Stimulated activated CD4-positive, alpha-beta T cell treated with anti-CD3 and anti-CD28 coated beads, Interleukin-4, amount 100 ng/mL, for 24 hours (primary cell): ENCODE measurements at places on chromosomes 1 and 21.

DNA sequence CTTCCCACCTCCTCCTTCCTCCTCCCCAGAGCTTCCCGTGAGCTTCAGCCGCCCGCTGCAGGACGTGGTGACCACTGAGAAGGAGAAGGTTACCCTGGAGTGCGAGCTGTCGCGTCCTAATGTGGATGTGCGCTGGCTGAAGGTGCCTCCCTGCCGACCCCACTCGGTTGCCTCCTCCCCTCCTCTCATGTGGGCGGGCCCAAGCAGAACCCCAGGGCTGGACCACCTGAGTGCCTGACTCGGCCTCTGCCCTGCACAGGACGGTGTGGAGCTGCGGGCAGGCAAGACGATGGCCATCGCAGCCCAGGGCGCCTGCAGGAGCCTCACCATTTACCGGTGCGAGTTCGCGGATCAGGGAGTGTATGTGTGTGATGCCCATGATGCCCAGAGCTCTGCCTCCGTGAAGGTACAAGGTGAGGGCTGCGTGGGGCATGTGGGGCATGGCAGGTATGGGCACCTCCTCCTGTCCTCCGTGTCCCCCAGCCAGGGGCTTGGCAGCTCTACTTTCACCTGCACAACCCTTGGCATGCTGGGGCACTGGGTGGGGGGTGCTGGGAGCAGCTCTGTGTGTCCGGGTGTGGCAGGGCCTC is 69.2 kb downstream of the OBSCN start:
- DNase-seq = no peak

DNA sequence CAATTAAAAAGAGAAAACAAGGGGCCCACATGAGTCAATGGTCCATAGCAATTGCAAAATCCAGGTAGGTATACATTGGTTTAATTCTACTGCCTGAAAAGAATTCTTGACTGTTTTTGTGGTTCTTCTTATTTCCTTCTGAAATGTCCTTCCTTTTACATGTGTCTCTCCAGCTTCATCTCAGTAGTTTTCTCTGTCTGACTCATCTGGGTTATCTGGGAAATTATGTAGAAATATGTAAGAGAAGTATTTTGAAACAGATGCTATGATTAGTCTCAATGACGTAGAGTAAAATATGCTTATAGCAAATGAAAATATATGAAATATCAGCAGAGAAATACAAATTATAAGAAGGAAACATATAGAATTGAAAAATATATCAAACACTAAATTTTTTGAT is 953.2 kb downstream of the BRINP3 start:
- no peak for DNase-seq

DNA sequence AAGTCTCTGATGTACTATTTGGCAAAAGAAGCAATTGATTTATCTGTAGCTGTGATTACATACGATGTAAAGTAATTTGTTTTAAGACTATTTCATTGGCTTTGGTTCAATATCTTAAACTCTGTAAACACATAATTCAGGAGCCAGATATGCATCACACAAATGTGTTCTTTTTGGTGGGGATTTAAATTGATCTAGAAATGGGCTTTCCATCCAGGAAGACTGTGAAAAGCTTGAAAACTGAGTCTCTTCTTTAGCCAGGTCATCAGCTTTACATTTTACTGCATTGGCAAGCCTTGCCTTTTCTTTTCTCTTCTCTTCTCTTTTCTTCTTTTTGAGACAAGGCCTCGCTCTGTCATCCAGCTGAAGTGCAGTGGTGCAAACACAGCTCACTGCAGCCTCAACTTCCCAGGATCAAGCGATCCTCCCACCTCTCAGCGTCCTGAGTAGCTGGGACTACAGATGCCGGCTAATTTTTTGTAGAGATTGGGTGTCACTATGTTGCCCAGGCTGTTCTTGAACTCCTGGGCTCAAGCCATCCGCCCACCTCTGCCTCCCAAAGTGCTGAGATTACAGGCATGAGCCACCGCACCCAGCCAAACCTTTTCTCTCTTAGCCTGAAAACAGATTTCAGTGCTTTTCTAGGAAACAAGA is 1.4 kb downstream of the RCAN3 start:
- no peak for DNase-seq

DNA sequence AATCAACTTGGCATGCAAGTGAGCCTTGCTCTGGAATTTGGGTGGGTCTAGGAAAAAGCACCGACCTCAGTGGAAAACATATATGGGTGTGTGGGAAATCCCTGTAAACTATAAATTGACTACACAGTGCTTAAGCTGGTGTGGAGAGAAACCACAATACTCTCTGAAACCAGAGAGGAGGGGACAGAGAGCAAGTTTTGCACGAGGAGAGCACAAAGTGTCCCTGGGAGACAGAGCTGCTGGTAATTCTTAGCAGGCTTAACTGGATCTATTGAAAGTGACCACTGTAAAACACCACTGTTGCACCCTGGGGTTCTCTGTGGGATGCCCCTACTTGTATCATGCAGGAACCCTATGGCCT is 12.8 kb downstream of the KCNJ15 start:
- DNase-seq = no peak

DNA sequence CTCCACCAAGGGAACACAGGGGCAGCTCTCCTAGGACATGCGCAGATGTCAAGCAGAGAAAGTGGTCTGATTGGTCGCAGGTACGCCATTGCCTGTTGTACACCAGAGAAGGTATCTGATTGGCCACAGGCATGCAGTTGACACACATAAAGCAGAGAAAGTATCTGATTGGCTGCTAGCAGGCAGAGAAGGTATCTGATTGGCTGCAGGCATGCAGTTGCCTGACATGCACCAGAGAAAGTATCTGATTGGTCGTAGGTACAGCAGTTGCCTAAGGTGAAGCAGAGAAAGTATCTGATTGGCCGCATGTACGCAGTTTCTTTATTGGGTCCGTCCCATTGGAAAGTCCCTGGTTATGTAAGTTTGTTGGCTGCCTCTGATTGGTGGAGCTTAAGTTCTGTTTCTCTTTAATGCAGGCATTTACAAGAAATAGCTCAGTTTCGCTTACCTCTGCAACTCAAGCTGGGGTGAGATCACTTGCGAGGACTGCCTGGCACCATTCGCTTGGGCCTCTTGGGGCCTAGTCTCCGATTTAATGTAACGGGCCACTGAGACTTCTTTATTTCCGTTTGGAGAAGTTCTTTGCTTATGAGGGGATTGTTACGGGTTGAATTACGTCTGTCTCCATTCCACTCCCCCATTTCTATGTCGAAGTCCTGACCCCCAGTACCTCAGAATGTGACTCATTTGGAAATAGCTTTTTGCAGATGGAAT is 74.2 kb downstream of the SIK1 start:
- no peak for DNase-seq

DNA sequence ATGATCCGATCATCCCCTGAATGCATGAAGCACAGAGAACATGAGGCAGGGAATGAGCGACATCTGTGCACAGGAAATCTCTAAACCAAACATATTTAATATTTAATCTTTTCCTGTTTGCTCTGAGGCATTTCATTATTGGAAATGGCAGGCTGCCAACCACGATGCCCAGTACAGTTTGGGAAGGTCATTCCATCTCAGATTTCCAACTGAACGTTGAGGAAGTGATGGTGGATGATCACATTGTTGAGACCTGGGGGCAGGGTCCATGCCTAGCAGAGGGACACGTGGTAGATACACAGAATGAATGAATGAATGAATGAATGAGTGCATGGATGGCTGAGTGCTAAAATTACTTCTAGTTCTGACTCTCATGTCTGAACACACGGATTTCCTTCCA is 15.9 kb upstream of the FASLG start:
- no peak for DNase-seq

DNA sequence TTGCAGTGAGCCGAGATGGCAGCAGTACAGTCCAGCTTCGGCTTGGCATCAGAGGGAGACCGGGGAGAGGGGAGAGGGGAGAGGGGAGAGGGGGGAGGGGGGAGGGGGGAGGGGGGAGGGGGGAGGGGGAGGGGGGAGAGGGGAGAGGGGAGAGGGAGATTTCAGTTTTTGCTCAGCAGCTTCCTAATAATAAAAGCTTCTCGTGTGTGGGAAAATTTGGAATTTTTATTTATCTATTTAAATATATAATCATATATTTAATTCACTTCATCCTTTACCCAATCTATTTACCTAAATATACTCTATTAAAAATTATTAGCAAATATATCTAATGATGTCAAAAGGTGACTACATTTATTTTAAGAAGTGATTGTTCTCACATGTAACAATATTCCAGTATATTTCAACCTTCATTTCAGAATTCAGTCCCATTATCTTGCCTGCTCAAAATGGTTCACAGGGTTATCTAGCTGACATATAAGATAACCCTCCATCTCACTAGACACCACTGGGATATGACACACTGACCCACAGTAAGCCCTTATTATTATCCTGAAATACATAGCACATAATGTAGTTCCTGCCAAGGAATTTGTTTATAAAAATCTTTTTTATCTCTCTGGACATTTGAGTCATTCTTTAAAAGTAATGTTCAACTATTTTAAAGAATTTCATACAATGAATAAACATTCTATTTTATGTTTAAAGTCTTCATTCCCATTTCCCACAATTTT is 105.9 kb downstream of the GPATCH2 start:
- DNase-seq = no peak

DNA sequence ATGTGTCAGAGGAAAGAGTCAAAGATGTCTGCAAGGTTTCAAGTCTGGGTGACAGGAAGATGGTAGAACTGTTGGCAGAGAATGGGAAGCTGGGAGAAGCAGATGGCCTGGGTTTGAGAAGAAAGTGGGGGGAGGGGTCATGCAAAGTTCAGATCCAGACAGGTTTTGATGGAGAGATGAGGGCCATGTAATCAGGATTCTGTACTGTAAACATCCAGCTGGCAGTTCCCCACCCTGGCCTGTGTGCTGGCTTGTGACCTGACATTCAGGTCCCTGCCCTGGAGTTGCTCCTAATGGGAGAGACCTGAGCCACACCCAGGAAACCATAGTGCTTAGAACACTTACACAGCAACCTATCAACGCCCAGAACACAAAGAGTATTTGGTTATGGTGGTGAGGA is 15.6 kb upstream of the ETV3 start:
- no peak for DNase-seq

DNA sequence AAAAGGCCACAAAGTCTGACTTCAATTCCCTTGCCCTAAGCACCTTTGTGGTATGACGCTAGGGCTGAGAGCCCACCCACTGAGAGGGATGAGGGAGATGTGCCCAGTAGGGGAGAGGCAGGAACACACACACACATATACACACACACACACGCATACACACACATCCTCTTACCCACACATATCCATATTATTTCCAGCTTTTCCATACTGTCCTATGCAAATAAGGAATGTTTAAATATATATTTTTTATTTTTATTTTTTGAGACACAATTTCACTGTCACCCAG is 3.0 kb downstream of the RAB25 start:
- no peak for DNase-seq

DNA sequence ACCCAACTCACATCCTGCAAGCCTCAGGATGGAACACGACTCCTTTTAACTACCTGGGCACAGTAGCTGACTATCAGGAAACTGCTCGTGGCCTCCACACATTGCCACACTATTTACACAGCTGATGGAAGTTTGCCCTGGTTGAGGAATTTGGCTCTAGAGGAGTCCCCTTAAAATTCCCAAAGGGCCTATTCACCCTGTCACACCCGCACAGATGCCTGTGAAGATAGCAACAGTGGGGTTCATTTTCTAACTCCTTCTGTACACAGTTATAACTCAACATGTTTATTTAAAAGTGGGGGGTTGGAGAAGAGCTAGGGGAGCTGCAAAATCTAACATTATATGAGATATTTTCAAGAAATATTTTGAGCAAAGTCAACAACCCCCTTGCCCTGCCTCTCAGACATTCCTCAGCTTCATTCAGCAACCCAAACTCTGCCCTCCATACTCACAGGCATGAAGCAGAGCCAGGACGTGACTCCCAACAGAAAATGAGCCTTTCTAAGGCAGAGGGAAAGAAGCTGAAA is 35.8 kb upstream of the CCN1 start:
- DNase-seq = no peak

GRCh38 chr1:40014253-40014706 is 26.2 kb upstream of the CAP1 start:
- no peak for DNase-seq

- no peak for DNase-seq
These were observed 16.1 kb upstream of the TMEM183A start for GRCh38 chr1:202991112-202991511.

DNA sequence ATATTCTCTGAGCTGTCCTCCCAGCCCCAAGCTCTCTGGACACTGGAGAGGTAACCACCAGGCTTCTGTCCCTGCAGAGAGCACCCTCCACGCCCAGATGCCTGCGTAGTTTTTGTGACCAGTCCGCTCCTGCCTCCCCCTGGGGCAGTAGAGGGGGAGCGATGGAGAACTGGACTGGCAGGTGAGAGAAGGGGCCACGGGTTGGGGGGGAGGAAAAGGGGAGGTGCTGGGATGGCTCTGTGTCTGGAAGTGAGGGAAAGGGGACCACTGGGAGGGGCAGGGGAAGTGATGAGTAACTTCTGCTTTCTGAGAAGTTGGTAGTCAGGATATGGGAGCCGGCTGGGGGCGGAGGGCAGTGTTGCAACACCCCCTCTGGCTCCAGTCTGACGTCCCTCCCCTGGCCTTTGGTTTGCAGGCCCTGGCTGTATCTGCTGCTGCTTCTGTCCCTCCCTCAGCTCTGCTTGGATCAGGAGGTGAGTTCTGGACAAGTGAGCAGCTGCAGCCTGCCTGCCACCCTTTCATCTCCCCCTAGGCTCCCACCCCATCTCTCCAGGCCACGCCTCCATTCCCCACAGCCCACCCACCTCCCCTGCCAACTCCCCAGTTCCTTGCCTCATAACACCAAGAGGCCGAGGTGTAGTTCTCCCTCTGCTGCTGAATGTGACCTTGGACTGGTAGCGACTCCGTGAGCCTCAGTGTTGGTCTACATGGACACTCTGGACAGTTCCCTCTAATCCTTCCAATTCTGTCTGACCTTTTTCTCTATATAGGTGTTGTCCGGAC is 3.1 kb downstream of the ADAMTSL4 start:
- no peak for DNase-seq
